Diencephalon (tissue), 1 donor: ENCODE measurements at places on chromosomes 1 and 21. TPM values are rescaled to one million over a fixed set of nuclear protein-coding genes. Genes with fewer than 3 reads are reported as not detected.

Gene PPM1J
- 5.5 TPM for total RNA-seq

Gene OR2L5
- 1.8 TPM for total RNA-seq

Gene PRRC2C
- total RNA-seq = 49.8 TPM

Gene LMOD1
- total RNA-seq = 0.46 TPM

Gene KRTAP11-1
- not detected for total RNA-seq

Gene CRTC2
- 2.1 TPM for total RNA-seq

Gene USP48
- 66.7 TPM for total RNA-seq

Gene NBPF1
- total RNA-seq = 90.0 TPM

Gene GJA9
- total RNA-seq = not detected

Gene SLFNL1
- total RNA-seq = 0.92 TPM

Gene CKS1B
- total RNA-seq = 25.6 TPM

Gene RNF187
- 75.0 TPM for total RNA-seq

Gene BARHL2
- total RNA-seq = 1.4 TPM
